ENCODE measurements at places on chromosomes 1 and 21.

DNA sequence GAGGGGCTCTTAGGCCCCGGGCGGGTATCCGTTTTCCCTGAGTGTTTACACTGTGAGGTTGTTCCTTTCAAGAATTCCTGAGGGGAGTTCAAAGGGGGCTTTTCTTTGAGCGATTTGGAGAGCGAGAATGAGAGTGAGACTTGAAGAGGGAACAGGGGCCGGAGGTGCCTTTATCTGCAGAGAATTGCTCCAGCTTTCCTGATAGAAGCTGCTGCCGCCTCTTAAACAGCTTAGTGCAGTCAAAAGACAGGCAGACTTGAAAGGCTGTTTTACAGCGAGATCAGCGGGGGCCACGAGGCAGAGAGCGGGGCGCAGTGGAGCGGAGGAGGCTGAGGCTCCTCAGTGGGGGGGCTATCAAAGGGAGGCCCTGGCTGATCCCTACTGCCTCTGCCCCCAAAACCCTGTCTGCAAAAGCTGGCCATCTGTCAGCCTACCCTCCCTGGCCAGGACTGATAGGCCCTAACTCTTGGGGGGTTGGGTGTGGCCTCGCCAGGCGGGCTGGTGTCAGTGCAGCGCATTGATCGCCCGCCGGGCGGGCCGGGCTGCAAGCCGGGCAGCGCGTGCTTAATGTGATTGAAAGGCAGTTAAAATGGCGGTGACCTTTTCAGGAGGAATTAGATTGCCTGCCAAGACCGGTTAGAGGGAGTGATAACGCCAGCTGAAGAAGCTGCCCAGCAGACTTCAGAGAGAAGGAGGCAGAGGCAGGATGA is 36.4 kb downstream of the TMEM53 start:
- DNase-seq = no peak

DNA sequence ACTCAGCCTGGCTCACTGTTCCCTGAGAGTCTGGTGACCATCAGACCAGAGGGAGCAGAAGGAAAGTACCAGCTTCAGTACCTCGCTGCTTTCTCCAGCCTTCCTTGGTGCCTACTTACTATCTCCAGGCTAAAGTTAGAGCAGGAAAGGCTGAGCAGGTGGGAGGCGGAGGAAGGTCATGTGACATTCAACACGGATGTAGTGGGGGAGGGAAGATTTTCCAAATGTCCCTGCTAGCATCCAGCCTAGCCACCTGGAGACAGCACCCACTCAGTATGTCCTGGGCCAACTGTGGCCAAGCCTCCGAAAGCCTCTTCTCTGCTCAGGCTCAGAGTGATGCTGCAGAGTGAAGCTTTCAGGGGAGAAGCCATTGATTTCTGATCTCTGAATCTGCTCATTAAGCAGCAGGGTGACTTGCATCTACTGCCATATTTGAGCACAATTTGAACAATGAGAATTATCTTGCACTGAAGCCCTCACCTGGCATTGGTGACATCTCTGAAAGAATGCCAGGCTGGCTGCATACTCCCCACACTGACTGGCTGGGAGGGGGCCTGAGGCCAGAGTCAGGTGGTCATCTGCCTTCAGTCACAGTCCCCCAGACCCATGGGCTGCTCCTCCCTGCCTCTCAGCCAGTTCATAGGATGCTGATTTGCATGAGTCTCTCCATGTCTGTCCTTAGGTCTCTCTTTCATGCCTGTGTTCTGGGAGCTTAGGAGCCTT is 86.2 kb downstream of the KCND3 start:
- DNase-seq = no peak

GRCh38 chr1:111538343-111539025 is 35.1 kb upstream of the ADORA3 start:
- DNase-seq = no peak

DNA sequence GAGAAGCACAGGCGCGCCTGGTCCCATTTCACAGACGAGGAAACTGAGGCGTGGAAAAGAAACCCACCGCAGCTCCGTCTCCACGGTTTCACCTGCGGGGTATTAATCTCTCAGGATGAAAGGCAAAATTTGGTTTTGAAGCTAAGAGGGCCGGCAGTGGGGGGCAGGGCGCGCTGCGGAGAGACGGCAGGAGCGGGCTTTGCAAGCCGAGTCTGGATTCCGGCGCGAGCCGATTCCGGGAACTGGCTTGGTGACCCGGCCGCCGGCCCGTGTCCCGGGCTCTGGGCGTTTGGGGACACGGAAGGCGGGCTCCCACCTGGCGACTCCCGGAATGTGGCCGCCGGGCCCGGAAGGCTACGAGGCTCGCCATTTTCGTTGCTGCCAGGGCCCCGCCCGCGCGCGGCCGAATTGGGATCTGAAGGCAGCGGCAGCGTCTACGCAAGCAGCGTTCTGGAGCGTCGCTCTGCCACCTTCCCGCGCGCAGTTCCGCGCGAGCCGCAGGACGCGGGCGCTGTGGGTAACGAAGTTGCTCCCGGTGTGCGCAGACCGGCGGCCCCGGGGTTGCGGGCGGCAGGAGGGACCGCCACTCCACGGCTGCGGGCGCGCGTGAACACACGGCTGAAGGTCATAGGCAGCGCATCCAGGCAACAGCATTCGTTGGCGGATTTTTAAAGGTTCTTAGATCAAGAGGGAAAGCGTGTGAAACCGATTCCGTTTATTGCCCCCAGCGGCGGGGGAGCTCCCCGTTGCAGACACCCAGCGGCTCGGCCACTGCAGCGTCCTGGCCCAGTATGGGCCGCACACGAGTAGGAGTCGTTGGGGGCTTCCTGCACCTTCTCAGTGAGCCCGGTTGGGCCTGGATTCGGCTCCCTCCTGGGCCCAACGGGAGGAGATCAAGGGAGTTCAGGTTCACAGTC is 5.4 kb upstream of the PRDM16 start:
- DNase-seq = no peak

- DNase-seq = no peak
Measured at GRCh38 chr1:9406111-9406510, 113.4 kb downstream of the SPSB1 start.

GRCh38 chr1:205335692-205336091 is 14.1 kb upstream of the NUAK2 start:
- DNase-seq = peak; percentile 78

DNA sequence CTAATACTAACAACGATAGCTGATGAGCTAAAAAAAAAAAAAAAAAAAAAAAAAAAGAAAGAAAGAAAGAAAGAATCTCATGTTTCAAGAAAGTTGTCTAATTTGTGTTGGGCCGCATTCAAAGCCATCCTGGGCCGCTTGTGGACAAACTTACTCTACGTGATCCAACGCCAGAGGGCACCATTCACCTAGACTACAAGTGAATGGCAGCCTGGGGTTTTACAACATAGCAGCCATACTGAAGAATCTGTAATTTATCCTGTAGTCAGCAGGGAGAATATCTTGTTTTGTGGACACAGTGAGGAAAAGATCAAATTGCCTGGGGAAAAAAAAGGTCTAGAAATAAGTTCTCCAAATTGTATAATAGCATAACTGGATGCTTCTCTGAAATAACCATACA is 47.0 kb downstream of the CYP2J2 start:
- peak; percentile 13 for DNase-seq

DNA sequence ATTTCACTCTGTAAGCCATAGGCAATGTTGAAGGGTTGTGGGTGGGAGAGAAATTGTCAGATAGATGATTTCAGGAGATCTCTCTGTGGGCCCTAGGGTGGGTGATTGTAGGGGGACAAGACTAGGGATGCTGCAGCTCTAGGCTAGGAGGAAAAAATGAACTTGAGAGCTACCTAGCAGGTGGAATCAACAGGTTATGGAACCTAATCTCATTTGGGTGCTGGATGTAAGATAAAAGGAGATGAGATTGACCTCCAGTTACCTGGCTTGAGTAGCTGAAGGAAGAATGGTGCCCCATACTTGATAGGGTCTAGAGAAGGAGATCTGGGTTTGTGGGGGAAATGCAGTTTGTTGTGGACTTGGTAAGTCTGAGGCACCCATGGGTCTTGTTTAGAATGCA is 396.5 kb downstream of the RRAGC start:
- no peak for DNase-seq

- no peak for DNase-seq
Measured at GRCh38 chr21:45533846-45534635, 8.2 kb downstream of the SLC19A1 start.

DNA sequence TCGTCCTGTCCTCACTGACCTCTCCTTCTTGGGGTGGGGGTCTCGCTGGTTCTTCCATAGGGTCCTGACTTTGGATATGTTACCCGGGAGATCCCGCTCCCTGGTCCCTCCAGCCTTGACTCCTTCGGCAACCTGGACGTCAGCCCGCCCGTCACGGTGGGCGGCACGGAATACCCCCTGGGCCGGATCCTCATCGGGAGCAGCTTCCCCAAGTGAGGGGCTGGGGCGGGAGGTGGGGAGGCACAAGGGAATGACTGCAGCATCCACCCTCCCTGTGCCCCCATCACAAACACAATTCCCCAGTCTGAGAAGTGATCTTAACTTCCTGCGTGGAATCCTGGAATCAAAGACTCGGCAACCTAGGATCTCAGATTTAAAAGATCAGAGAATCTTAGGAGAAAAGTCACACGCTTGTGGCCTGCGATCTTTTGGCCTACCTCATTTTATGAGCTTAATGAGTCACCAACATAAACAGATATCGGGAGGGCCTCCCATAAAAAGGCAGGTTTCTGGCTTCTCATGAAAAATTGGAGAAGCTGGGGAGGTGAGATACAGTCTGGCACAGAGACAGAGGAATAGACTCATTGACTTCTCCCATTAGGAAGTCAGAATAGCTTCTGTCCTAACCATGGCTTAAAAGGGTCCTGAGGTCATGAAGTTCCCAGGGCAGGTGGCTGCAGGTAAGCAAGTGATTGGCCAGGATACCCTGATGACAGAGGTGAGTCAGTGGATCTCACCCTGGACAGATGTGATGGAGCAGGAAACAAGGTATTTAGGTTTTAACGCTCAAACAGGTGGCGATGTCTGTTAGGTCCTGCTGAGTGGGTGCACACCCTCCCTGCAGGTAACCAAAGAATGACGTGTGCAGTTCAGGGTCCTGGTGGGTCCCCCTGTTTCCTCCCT is 15.9 kb upstream of the PADI3 start:
- DNase-seq = no peak

DNA sequence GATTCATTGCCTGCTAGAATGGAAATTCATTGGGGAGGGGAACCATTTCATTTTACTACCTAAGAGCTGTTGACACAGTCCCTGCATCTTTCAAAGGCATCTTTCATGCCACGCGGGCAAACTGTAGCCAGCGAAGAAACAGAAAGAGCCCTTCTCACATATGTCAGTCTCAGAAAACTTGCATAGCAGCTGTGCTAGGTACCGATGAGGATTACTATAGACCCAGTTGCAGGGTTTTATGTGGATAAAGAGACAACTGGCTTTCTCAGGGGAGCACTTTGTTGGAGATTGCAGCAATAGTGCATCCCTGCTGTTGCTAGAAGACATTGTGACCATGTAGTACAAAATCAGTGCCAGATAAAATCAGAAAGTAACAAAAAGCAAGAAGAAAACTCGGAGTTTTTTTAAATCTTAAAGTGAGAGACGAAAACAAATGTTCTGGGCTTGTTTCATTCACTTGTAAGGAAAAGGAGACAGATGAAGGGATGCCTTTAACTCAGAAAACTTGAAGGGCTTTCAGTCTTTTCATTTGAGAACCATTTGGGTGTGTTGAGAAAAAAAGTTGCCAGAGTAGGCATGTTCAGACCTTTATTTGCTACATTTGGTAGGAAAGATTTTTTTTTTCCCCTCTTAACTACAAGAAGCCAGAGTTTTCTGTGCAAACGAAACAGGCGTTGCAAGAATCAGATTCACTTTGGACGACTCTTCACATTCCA is 804.1 kb downstream of the USP25 start:
- DNase-seq = no peak

- DNase-seq = no peak
Measured at GRCh38 chr1:47233186-47233585, 1.2 kb upstream of the TAL1 start.

DNA sequence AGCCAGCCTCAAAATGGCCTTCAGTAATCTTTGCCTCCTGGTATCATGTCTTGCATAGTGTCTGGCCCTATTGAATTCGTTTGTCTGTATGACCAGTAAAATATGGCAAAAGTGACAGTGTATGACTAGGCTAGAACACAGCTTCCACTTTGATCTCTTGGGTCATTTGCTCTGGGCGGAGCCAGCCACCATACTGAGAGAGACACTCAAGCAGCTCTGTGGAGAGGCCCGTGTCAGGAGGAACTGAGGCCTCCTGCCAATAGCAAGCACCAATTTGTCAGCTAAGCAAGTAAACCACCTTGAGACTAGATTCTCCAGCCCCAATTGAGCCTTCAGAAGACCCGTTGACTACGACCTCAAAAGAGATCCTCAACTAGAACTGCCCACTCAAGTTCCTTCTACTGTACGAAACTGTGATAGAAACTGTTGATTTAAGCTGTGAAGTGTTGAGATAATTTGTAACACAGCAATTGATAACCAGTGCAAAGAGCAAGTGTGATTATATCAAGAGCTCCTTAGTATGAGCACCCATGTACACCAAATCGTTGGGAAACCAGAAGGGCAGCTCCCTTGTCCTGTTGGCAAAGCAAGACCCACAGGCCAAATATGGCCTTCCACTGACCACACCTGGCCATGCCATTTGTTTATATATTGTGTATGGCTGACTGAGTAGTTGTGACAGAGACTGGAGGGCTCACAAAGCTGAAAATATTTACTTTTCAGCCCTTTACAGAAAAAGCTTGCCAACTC is 52.7 kb upstream of the SERBP1 start:
- no peak for DNase-seq

GRCh38 chr1:246333855-246334254 is 173.2 kb downstream of the SMYD3 start:
- no peak for DNase-seq

- DNase-seq = no peak
Measured at GRCh38 chr1:230749635-230750034, 2.4 kb downstream of the CAPN9 start.

- DNase-seq = no peak
Measured at GRCh38 chr1:66840929-66841328, 39.9 kb upstream of the INSL5 start.

GRCh38 chr1:45607404-45608074 is 16.3 kb downstream of the CCDC17 start:
- DNase-seq = no peak

GRCh38 chr1:232998138-232998537 is 47.7 kb downstream of the NTPCR start:
- DNase-seq = no peak

DNA sequence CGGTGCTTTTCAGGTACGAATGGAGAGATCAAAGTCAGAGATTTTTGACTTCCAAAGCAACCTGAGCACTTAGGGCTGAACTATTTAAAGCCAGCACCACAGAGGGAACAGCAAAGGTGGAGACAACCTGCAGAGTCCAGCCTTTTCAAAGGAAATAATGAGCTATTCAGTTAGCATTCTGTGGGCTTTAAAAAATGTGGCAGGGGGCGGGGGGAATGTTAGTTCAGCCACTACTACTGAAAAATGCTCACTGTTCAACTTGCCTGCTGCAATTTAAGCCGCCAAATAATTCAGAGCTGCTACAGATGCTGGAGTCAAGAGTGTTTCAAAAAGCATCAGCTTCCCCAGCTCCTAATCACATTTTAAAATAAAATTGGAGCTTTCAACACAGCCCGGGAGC is 473.3 kb upstream of the PLXNA2 start:
- DNase-seq = no peak

- DNase-seq = no peak
Measured at GRCh38 chr1:212754680-212755079, 36.9 kb downstream of the NSL1 start.

GRCh38 chr1:201180141-201180540 is 10.5 kb upstream of the IGFN1 start:
- no peak for DNase-seq

All from stimulated activated CD4-positive, alpha-beta T cell treated with anti-CD3 and anti-CD28 coated beads, Interleukin-12 subunit alpha, Interleukin-12 subunit beta, amount 100 ng/mL, for 48 hours (primary cell).